ENCODE measurements at places on chromosomes 7 and 10.

DNA sequence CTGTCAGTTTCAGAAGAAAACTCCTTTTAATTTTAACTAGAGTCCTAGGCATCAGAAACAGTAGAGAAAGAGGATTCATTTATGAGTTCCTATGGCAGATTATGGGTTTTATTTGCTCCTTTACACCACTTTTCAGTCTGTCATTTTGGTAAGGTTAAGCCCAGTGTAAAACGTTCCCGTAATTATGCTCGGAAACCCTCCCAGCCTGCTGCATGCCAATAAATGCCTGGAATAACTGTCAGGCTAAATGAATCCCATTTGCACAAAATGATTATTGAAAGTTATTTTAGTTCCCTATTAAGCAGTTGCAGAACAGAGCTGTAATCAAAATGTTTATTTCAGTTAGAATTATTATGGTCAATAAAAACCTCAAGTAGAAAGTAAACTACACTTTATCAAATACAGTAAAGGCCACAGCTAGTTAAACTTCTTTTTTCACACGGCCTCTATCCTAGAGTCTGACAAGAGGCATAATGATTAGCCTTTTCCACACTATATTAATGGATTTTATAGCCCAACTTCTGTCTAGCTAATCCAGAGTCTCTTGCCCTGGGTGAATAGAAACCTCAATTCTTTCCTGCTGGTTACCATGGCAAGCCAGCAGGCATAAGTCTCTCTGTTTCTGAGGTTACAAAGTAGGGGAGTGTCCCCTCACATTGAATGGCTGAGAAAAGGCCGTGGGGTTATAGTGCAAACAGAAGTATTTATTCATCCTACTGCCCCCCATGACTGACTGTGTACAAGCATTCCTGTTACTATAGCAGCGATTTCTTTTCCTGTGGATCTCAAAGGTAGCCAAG, 80.8 kb upstream of the NPVF start:
- no peak for DNase-seq

DNA sequence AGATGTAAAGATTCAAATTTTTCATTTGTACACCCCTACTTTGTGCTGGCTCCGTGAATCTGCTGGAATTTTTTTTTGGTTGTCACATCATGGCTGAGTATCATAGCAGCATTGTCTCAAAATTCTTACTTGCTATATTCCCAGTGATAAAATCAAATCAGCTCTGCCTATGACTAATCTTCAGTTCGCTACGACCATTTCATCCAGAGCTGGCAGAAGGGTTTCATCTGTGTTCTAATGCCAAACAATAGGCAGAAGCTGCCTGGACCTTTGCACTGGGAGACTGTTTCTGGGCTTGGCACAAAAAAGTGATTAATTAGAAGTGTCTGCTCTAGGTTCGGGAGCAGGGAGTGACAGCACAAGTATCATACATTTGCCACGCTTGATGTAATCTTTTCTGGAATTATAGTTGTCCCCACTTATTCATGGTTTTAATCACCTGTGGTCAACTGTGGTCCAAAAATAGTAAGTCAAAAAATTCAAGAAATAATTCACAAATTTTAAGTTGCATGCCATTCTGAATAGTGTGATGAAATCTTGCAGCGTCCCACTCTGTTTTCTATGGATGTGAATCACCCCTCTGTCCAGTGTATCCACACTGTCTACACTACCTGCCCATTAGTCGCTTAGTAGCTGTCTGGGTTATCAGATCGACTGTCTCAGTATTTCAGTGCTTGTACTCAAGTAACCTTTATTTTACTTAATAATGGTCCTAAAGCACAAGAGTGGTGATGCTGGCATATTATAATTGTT, 120.5 kb upstream of the IMMP2L start:
- no peak for DNase-seq

DNA sequence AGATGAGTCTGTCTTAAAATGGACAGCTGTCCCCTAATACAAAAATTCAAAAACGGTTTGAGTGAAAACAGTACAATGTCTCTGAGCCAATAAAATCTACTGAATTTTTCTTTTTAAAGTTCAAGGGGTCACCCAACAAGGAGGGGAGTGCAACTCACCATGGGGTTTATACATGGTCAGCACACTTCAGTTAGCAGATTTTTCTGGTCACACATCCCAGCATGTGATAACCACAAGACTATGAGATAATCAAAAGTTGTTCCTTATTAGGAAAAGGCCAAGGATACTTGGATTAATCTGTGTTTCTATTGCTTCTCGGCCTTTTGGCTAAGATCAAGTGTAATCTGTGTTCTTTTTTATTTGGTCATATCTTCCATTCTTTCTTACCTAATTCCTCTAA, 31.6 kb downstream of the ABCB5 start:
- no peak for DNase-seq

DNA sequence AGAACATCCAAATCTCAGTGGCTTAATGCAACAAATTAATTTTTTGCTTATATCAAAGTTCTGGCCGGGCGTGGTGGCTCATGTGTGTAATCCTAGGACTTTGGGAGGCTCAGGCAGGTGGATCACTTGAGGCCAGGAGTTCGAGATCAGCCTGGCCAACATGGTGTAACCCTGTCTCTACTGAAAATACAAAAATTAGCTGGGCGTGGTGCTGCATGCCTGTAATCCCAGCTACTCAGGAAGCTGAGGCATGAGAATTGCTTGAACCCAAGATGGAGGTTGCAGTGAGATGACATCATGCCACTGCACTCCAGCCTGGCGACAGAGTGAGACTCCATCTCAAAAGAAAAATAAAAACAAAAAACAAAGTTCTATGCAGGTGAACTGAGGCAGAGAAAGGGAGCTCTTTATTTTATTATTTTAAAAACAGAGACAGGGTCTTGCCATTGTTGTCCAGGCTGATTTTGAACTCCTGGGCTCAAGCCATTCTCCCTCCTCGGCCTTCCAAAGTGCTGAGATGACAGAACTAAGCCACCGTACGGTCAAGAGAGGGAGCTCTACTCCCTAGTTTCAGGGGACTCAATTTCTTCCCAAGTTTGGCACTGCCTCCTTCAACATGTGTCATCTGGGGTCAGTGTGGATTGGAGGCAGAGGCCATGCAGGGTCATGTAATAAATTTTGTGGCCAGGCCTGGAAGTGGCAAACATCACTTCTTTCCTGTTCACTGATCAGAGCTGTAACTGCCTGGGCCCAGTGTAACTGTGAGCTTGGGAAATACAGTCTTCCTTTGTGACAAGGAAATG, 2.4 kb downstream of the ADCK2 start:
- DNase-seq, result no peak

GRCh38 chr7:1252540-1253090, 19.9 kb downstream of the UNCX start:
- no peak for DNase-seq
